Activated effector memory CD4-positive, alpha-beta T cell treated with Interleukin-2 at 50 U/mL for 16 hours (primary cell): ENCODE measurements at places on chromosomes 6 and 20.

GRCh38 chr6:165949324-165949723, 218.3 kb downstream of the TBXT start:
- no peak for DNase-seq

- no peak for DNase-seq
Measured at GRCh38 chr6:64861039-64861651, 845.9 kb downstream of the EYS start.

DNA sequence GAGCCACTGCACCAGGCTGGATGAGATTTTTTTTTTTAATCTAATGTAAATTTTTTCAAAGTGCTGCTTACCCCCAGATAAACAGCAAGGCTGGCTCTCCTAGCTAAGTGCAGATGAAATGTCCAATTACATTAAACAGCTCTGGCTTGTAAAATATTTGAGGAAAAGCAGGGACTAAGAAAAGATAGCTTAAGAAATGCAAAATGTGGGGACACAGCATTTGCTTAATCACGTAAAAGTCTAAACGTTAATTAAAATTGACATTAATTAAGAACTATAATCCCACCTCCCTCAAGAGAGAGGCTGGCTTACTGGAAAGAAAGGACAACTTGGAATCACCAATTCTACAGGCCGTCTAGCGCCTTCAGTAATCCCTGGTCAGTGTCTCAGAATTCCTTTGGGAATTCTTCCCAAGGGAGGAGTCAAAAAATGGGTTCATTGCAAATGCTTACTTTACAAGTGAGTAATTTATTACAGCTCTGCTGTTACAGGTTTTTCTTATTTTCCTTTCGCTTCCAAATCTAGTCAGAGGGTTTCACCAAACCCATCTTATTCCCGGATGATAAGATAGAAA, 13.6 kb upstream of the MARCKS start:
- DNase-seq: no peak

GRCh38 chr6:81051952-81052351, 700.5 kb downstream of the TENT5A start:
- DNase-seq: no peak

DNA sequence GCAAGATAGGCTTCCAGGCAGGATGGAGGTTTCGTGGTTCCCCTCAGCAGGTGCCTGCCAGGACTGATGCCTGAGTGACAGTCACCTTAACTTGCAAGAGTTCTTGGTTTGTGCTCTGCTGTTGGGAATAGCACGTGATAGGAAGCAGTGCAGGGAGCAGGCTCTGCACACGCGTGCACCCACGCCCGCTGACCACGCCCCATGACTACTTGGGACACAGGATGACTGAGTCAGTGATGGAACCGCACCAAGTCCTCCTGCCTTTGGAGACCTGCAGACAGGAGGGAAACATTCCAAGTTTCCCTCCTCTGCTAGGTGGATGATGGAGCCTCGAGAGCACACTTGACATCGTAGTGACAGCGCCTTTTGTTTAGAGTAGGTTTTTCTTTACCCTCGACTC, 164.2 kb downstream of the DTNBP1 start:
- no peak for DNase-seq

DNA sequence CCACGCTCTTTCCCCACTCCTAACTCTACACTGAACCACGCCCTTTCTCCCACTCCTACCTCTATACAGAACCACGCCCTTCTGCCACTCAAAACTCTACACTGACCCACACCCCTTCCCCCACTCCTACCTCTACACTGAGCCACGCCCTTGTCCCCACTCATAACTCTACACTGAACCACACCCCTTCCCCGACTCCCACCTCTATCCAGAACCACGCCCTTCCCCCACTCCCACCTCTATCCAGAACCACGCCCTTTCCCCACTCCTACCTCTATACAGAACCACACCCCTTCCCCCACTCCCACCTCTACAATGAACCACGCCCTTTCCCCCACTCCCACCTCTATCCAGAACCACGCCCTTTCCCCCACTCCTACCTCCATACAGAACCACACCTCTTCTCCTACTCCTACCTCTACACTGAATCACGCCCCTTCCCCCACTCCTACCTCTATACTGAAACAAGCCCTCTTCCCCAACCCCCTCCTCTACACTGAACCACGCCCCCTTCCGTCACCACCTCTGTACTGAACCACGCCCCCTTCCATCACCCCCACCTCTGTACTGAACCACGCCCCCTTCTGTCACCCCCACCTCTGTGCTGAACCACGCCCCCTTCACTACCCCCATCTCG, 10.1 kb downstream of the PXMP4 start:
- no peak for DNase-seq

DNA sequence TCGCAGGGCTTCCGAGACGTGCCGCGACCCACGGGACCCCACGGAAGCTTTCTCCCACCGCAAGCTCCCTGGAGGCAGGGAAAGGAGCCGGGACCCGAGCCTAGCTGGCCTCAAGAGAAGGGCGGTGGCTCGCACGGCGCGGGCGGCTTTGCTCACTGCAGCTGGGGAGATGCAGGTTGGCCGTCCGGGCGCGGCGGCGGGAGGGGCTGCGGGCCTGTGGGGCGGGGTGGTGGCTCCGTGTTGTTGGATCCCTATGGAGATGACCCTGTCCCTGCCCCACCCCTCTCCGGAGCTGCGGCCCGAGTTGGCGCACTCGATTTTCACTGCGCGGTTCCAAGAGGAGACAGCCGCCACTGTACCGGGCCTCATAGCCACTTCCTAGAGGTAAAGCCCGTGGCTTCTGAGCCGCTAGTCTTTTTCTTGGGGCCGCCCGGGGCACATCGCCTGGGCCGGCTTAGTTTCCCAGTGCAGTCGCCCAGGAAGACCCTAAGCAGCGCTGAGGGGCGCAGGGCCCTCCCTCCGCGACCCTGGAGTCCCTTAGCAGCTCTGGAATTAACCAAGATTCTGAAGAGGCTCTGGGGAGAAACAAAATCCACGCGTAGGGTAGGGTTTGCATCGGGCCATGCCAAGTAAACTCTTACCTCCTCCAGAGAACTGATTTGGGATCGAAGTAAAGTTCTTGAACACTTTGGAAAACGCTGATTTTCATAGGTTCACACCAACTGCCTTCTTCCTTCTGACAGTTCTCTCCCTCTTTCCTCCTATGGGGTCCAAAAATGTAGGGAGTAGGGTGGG, at the start of gene ECT2L:
Gene ECT2L (plus strand): TSS at position 279 of the 795 bp plus-strand sequence. CDS start 17,188 bp downstream, outside the sequence.
- no peak for DNase-seq

GRCh38 chr6:46014511-46015118, 1.0 kb downstream of the CLIC5 start:
- DNase-seq: peak; percentile 18

DNA sequence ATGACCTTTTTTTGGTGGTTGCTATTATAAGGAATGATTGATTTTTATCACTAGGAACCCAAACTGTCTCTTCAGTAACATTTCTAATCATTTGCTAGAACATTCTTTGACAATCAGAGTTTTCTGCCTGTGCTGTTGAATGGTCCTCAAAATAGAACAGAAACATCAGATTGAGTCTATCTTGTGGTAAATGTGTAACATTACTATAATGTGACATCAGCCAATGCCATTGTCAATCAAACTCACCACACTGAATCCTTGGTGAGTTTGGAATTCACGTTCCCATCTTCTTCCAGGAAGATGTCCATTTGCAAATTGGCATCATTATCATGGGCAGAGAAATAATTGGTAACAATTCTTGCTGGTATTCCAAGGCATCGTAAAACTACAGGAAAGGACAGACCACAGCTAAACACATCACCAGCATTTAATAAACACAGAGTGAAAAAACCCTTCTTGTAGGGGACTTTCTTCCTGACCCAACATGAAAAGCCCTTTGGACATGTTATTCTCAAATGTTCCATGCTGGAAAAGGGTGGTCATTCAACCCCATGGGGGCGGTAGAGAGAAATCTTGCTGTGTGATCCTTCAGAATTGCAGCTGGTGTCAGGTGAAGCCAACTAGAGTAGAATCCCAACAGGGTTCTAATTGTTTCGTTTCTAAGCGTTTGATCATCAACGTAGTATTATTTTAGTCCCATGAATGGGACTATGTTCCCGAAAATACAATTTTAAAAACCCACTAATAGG, 98.5 kb downstream of the F13A1 start:
- no peak for DNase-seq

DNA sequence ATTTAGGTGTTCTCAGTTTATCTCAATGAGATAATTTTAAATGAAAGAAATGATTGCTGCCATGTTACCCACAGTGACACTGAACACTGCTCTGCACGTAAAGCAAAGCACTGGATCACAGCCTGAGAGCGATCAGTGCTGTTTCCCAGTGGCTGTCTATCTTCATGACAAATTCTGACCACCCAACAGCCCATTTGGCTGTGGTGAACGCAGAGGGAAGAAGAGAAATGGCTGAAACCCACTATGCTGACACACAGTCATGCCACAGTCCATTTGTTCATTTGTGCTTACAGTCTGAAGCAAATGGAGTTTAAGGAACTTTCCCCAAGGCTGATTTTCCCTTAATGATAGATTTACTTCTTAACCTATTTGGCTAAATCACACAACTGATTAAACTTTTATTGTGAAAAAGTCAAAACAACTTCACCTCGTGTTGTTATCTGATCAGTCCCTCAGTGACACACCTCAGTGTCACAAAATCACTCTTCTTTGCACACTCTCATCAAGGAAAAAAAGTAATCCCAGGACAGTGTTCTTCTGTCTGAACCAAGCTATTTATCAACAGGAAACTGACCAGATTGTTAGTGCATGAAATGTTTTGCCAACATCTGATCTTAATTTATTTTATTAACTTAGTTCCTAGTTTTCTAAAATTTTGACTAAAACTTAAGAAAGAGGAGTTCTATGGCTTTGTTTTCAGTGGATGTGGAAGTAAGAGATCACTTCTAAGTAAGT, 225.1 kb downstream of the TBX18 start:
- DNase-seq: no peak

DNA sequence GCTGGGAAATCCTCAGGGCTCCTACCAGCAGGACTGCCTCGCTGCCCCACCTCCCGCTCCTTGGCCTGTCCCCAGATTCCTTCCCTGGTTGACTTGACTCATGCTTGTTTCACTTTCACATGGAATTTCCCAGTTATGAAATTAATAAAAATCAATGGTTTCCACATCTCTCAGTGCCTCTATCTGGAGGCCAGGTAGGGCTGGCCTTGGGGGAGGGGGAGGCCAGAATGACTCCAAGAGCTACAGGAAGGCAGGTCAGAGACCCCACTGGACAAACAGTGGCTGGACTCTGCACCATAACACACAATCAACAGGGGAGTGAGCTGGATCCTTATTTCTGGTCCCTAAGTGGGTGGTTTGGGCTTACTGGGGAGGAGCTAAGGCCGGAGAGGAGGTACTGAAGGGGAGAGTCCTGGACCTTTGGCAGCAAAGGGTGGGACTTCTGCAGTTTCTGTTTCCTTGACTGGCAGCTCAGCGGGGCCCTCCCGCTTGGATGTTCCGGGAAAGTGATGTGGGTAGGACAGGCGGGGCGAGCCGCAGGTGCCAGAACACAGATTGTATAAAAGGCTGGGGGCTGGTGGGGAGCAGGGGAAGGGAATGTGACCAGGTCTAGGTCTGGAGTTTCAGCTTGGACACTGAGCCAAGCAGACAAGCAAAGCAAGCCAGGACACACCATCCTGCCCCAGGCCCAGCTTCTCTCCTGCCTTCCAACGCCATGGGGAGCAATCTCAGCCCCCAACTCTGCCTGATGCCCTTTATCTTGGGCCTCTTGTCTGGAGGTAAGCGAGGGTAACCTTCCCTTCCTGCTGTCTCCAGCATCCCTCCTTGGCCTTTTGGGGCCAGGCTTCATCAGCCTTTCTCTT, at the start of gene CFB:
Gene CFB (plus strand): TSS at position 589 of the 863 bp plus-strand sequence. CDS start 127 bp downstream, at position 716.
- no peak for DNase-seq
